ENCODE measurements at places on chromosomes 5 and 9.

- DNase-seq: no peak
Measured at GRCh38 chr9:114709636-114710035, 27.6 kb upstream of the TEX48 start.

GRCh38 chr5:75611311-75612225 lies at the start of gene ANKDD1B:
TSS of gene ANKDD1B (plus strand) at chr5:75611453. CDS start at chr5:75611635, 182 bp downstream.
- no peak for DNase-seq

- no peak for DNase-seq
Measured at GRCh38 chr5:31639481-31640411, 815 bp downstream of the PDZD2 start.

GRCh38 chr5:100313657-100314056 lies 221.5 kb upstream of the FAM174A start:
- no peak for DNase-seq

GRCh38 chr9:129989740-129990139 lies 53.2 kb downstream of the FNBP1 start:
- no peak for DNase-seq

DNA sequence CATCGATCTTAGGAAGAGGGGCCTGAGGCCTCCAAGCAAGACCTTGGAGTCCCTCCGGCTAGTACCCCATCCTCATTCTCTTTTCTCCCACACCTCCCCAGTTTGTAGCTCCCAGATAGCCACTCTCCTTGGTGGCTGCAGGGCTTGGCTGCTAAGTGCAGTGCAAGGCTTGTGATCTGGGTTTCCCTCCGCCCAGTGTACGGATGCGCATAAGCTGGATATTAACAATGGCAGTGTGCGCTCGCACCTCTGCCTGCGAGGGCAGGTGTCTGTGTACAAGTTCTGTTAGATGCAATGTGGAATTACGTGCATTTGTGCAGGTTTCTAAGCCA lies 71.0 kb upstream of the TBCA start:
- DNase-seq: no peak

- no peak for DNase-seq
Measured at GRCh38 chr9:108297073-108297472, 558.7 kb downstream of the ACTL7B start.

- DNase-seq: no peak
Measured at GRCh38 chr9:110996436-110997220, 41.6 kb downstream of the LPAR1 start.

DNA sequence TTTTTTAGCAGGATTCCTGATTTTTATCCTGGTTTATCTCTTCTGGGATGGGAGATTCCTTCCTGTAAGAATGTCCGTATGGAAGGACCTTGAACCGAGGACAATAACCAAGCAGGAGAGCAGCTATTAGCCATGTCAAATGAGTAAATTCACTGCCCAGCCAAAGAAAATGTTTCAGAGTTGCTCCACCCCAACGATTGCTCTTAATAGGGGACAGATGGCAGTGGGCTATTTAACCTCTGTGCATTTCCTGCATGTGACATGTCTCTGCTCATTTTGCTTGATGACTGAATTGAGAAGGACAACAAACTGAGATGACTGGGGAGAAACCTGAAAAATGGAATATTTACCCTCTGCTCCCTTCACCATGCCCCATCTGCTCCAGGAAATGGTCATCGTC lies 479.9 kb upstream of the ZNF462 start:
- no peak for DNase-seq

DNA sequence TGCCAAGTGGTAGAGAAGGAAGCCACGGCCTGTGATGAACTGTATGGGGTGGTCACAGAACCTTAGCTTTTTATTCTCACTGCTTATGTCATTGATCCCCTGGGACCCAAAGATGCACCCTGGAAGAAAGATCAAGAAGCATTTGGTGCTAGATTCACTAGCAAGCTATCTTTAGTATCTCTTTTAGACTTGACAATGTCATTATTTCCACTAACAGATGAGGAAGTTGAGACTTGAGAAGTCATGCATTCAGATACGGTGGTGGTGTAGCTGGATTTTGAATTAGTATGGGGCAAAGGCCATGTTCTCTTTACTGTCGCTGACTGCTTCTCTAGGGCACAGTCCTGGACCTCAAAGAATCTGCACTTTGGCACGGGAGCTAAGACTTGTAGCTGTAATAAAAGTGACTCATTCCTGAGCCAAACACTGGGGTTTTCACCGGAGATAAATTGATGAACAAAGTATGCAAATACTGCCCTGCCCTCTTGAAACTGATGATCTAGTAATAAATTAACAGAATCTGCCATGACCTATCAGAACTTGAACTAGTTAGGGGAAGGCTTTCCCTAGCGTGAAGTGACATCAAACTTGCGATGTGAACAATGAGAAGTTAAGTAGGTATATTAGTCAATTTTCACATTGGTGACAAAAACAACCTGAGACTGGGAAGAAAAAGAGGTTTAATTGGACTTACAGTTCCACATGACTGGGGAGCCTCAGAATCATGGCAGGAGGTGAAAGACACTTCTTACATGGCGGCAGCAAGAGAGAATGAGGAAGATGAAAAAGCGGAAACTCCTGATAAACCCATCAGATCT lies 5.4 kb downstream of the GDA start:
- no peak for DNase-seq

GRCh38 chr9:129576546-129577543 lies 44.1 kb downstream of the C9orf50 start:
- DNase-seq: no peak

DNA sequence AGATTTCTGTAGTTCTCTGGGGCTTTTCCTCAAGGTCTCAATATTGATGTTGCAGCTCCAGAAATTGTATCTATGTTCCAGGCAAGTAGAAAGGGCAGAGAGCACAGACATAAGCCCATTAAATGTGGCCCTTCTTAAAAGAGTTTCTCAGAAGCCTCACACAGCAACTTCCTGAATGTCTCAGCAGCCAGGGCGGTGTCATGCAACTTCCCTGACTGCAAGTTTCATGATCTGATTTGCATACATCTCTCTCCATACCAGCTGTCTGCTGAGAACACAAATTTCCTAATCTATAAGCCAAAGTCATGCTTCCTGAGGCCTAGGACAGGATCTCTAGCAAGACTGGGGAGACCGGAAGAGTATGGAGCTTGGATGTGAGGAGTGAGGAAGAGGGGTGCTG lies 13.0 kb downstream of the RGS7BP start:
- no peak for DNase-seq

DNA sequence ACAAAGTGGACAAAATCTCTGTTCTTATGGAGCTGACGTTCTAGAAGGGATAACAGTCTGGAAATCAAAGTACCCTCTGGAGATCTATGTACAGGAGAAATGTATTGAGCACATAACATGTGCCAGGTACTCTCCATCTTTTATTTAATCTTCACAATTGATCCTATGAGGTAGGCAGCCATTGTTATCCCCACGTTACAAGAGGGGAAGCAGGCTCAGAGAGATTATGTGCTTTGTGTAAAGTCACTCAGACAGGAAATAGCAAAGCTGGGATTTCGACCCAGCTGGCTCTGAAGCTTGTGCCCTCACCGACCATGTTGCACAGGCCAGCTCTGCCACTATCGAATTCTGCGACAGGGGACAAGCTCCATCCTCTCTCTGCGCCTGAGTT lies 21.5 kb downstream of the PDGFRB start:
- DNase-seq: no peak

DNA sequence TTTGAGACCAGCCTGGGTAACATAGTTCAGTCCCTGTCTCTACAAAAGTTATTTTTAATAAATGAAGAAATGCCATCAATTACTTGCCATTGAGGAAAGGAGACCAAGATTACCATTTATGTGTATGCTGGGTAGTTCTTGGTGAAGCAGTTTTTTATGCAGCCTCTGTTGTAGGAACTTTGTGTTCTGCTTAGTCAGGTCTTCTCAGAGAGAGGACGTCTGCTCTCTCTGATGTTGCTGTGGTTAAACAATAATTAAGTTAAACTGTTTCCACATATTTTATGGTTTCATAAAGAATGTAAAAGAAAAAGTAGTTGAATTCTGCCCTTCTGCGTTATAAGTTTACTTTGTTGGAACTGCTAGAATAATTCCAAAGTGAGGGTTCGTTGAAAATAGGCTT lies 210.5 kb downstream of the KDM4C start:
- no peak for DNase-seq

GRCh38 chr9:114757984-114758383 lies 47.9 kb downstream of the TNFSF15 start:
- no peak for DNase-seq

DNA sequence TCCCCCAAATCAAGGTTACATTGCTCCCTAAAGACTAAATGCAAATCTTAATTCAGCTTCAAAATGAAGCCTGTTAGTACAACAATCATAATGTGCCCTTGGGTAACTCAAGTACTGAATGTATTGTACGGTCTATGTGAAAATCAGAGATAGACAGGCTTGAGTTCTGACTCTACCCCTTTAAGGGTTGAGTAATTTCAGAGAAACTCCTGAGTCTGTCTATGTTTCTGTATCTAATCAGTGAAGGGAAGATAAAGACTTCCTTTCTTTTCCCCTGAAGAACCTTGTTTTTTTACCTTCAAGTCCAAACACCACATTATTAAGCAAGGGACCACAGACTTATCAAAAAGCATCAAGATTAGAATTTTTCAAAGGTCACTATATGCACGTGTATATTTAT lies 108.2 kb downstream of the MPDZ start:
- no peak for DNase-seq

- no peak for DNase-seq
Measured at GRCh38 chr9:129826759-129827158, 2.8 kb upstream of the TOR1A start.

- no peak for DNase-seq
Measured at GRCh38 chr5:179438011-179438441, 92.8 kb upstream of the ADAMTS2 start.

DNA sequence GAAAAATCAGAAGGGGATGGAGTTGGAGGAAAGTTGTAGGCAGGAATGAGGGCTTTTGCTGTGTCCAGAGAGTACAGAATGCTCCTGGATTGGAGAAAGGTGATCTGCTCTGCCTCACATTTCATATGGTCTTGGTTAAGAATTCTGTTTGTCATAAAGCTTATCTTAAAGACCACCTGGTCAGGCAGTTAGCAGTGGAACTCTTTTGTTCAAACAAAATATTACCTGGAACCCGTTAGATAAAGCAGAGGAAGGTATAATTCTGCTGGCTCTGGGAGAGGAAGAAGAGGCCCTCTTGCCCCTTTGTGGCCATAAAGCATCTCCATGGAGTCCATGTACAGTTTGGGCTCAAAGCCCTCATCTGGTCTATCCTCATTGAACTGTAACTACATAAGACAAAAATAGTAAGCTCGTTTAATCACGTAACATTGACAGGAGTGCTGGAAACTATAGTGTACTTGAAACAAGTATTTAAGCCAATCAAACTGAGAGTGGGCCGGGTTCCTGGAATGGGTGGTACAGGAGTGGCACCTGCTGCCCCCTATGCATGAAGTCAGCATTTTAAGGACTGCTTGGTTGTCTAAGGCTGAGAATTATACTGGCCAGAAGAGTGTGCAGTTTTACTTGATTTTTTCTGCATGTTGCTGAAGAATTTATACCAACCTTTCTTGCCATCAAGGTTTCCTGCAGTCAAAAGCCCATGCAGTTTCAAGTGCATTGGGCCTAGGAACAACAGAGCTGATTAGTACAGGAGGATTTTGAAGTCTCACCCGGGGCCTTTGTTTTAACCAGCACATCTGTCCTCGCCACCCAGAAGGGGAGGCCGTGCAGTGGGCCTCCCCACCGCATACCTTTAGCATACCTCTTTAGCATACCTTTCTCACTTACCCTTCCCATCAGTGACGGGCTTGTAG lies 39.9 kb downstream of the STXBP1 start:
- no peak for DNase-seq

DNA sequence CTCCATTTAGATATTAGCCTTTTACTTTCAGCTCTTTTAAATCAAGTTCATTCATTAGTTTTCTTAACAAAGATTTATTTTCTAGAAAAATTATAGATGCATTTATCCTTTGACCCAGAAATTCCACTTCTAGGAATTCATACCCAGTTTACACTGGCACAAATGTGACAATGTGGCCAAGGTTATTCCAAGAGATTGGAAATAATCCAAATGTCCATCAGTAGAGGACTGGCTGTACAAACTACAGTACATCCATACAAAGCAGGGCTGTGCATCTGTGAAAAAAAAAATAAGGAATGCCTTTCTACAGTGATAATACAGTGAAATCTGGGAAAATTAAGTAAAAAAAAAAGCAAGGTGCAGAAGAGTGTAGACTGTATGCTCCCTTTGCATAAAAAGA lies 149.2 kb downstream of the GABBR2 start:
- no peak for DNase-seq

DNA sequence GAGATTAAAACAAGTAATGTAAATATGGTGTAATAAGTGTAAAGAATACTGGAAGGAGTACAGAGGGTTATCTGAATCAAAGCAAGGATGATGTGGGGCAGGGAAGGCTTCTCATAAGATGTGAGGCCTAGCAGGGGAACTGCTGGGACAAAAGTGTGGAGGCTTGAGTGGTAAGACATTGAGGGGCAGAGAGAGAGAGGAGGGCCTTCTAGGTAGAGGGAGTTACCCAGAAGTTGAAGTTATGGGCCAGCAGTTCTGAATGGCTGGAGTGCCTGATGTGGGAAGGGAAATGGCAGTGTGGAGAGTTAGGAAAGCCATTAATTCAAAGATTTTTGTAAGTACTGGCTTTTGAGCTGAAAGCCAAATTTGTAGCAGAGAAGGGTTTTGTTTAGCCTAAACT lies 36.8 kb downstream of the CPEB4 start:
- DNase-seq: no peak

DNA sequence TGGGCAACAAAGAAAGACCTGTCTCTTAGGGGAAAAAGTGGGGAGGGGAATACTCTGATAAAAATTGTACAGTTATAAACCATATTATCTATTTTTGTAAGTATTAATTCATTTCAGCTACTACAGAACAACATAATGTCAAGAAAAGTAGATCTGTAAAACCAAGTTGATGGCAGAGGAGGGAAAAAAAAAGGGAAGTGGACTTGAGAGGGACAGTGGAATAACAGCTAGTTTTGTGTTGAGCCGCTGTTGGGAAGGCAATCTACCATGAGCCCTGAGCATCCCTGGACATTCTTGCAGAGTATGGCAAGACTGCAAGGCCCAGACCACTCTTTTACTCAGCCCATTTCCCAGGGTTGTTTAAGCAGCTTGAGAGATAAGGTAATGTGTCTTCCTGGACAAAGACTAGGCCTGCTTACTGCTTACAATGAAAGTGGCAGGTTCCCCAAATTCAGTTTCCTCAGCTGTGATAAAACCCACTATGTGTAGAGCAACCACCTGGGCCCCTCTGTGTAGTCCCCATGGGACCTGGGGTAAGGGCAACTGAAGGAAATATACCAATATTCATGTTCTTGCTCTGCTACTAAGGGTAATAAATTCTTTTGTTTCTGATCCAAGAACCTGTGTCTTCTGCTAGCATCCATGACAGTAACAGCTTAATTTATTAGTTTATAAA lies 25.0 kb downstream of the CEP120 start:
- no peak for DNase-seq
